ENCODE measurements at places on chromosomes 3 and 15. TPM values are rescaled to one million over a fixed set of nuclear protein-coding genes. Genes with fewer than 3 reads are reported as not detected.

UROC1 gene
- not detected for total RNA-seq

LCTL gene
- total RNA-seq = 6.6 TPM

CDHR4 gene
- 1.4 TPM for total RNA-seq

DNA sequence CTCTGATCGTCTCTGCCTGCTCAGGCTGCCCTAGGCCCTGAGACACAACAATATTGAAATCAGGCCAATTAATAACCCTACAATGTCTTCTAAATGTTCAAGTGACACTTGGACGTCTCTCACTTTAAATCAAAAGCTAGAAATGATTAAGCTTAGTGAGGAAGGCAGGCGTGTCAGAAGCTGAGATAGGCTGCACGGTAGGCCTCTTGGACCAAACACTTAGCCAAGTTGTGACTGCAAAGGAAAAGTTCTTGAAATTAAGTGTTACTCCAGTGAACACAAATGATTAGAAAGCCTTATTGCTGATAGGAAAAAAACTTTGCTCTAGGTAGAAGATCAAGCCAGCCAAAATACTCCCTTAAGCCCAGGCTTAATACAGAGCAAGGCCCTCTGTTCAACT lies 2.2 kb downstream of the HPS3 start:
- H3K4me1 ChIP-seq = no peaks in the 10 kb centered on the region
- no peaks in the 10 kb centered on the region for H3K27me3 ChIP-seq
- no peaks in the 10 kb centered on the region for H3K36me3 ChIP-seq
- DNase-seq = no peak

GRCh38 chr3:188589071-188589470 lies 435.1 kb downstream of the LPP start:
- H3K4me3 ChIP-seq = no peak overlapping the region
- DNase-seq = no peak
- no peaks in the 10 kb centered on the region for H3K27me3 ChIP-seq
- no peaks in the 10 kb centered on the region for H3K36me3 ChIP-seq
- no peak overlapping the region for H3K27ac ChIP-seq

DNA sequence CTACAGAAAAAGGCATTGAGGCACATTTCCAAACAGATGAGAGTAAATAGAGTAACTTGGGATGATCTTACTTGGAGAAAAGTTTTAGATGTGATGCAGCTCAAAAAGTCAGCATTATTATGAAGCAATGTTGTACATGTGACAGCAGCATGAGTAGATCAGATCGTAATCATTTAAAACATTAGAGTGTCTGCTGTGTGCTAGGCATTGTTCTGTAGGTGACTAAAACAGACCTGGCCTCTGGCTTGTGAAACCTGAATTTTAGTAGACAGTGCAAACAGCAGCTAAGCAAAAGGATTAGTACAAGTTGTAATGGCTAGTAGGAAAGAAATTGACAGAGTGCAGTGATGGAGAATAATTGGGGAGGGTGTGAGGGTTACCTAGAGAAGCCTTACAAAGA lies 15.1 kb downstream of the UBE2E1 start:
- no peak overlapping the region for H3K27ac ChIP-seq
- DNase-seq = no peak
- H3K4me3 ChIP-seq = no peak overlapping the region
- H3K4me1 ChIP-seq = no peaks in the 10 kb centered on the region
- no peaks in the 10 kb centered on the region for H3K36me3 ChIP-seq

All from tibial nerve (tissue), 4 donors.